ENCODE measurements at places on chromosomes 4 and X. TPM values are rescaled to one million over a fixed set of nuclear protein-coding genes. Genes with fewer than 3 reads are reported as not detected.

SPANXN3 gene
- total RNA-seq, result not detected

HHIP gene
- 0.33 TPM for total RNA-seq

SSX3 gene
- total RNA-seq, result not detected

- DNase-seq, result no peak
- no peak overlapping the region for H3K4me3 ChIP-seq
- H3K36me3 ChIP-seq, result no peaks in the 10 kb centered on the region
- H3K4me1 ChIP-seq, result no peaks in the 10 kb centered on the region
- H3K27me3 ChIP-seq, result no peaks in the 10 kb centered on the region
Observed at GRCh38 chr4:172202480-172203076, 389.4 kb downstream of the GALNTL6 start.

GRCh38 chr4:183403961-183404360 lies 40.5 kb upstream of the CDKN2AIP start:
- no peaks in the 10 kb centered on the region for H3K27me3 ChIP-seq
- H3K36me3 ChIP-seq, result no peaks in the 10 kb centered on the region
- DNase-seq, result no peak
- no peak overlapping the region for H3K27ac ChIP-seq
- H3K4me1 ChIP-seq, result no peaks in the 10 kb centered on the region
- no peak overlapping the region for H3K4me3 ChIP-seq

DNA sequence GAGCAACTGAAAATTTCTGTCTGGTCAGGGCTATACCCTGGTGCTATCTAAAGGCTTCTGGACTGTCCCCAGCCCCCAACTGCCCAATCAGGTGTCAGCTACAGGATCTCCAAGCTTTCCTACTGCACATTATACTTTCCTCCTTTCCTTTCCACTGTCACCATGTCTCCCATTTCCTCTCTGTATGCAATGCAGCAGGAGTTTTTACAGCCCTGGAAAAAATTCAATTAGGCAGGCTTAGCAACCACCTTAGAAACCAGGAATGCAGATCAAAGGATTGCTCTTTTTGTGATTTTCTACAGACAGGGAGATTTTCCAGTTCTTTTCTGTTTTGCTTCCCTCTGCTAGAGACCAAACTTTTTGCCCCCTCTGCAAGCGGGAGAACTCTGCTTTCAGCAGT lies 6.0 kb upstream of the NAF1 start:
- H3K27me3 ChIP-seq, result no peaks in the 10 kb centered on the region
- H3K4me3 ChIP-seq, result no peak overlapping the region
- no peak overlapping the region for H3K27ac ChIP-seq
- no peak for DNase-seq
- H3K36me3 ChIP-seq, result no peaks in the 10 kb centered on the region
- no peaks in the 10 kb centered on the region for H3K4me1 ChIP-seq

GRCh38 chr4:97235521-97235920 lies 907.8 kb downstream of the STPG2 start:
- H3K4me3 ChIP-seq, result no peak overlapping the region
- H3K4me1 ChIP-seq, result no peaks in the 10 kb centered on the region

GRCh38 chrX:25198891-25199290 lies 183.1 kb upstream of the ARX start:
- H3K36me3 ChIP-seq, result no peaks in the 10 kb centered on the region
- no peak overlapping the region for H3K4me3 ChIP-seq
- H3K27ac ChIP-seq, result no peak overlapping the region

- no peak overlapping the region for H3K4me3 ChIP-seq
- H3K27ac ChIP-seq, result no peak overlapping the region
- H3K27me3 ChIP-seq, result no peaks in the 10 kb centered on the region
- no peaks in the 10 kb centered on the region for H3K36me3 ChIP-seq
Observed at GRCh38 chrX:4110964-4111363, 397.5 kb upstream of the PRKX start.

- H3K4me1 ChIP-seq, result no peaks in the 10 kb centered on the region
- no peaks in the 10 kb centered on the region for H3K36me3 ChIP-seq
- no peak overlapping the region for H3K27ac ChIP-seq
- no peak for DNase-seq
- H3K4me3 ChIP-seq, result no peak overlapping the region
- no peaks in the 10 kb centered on the region for H3K27me3 ChIP-seq
Observed at GRCh38 chrX:41862562-41863184, 60.7 kb downstream of the CASK start.

DNA sequence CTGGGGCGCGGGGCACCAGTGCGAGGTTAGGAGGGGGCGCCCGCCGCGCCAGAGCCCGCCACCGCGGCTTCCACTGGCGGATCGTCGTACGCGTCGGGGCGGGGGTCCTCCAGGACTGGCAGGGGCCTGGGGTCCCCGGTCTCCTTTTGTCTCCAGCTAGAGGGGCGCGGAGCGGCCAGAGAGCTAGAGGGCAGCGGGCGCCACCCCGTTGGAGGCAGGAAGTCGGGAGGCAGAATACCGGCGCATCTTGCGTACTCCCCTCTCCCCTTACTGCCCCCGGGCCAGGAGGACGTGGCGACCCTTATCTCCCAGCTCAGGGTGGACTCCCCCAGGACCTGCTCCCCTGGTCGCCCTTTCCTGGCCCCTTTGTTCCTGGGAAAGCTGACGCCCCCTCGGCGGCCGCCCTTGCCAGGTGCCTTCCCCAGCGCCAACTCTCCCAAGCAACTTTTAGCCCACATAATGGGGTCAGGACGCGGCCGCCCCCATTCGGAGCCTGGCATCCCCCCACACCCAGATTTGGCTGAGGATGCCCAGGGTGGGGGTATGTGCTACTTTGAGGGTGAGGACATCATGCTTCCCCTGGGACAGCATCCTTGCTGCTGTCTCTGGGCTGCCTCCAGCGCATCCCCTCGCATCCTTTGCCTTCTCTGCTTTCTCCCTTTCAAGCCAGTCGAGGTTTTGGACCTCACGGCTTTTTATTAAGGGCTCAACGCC lies 933 bp downstream of the CNKSR2 start:
- no peak overlapping the region for H3K27ac ChIP-seq
- H3K4me3 ChIP-seq, result peak overlapping the region; percentile 32
- no peaks in the 10 kb centered on the region for H3K27me3 ChIP-seq
- H3K4me1 ChIP-seq, result no peaks in the 10 kb centered on the region
